ENCODE measurements at places on chromosomes 13 and 19.

- DNase-seq: no peak
Measured at GRCh38 chr13:27264181-27264580, 6.4 kb upstream of the RASL11A start.

DNA sequence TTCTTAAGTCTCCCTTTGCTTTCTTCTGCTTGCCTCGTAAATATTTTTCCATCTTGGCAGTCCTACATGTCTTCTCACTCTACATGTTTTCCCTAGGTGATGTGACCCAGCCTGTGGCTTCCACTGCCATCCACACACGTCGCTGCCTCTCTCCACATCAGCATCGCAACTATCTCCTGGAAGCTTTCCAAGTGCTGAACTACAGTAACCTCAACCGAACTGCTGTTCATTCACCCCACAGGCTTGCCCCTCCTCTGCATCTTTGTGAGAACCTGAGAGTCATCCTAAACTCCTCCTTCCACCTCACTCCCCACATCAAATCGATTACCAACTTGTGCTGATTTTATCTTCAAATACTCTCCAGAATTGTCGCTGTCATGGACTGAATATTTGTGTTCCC lies 41.2 kb upstream of the USPL1 start:
- no peak for DNase-seq

- DNase-seq: no peak
Measured at GRCh38 chr13:87666831-87667230, 4.3 kb upstream of the SLITRK5 start.

DNA sequence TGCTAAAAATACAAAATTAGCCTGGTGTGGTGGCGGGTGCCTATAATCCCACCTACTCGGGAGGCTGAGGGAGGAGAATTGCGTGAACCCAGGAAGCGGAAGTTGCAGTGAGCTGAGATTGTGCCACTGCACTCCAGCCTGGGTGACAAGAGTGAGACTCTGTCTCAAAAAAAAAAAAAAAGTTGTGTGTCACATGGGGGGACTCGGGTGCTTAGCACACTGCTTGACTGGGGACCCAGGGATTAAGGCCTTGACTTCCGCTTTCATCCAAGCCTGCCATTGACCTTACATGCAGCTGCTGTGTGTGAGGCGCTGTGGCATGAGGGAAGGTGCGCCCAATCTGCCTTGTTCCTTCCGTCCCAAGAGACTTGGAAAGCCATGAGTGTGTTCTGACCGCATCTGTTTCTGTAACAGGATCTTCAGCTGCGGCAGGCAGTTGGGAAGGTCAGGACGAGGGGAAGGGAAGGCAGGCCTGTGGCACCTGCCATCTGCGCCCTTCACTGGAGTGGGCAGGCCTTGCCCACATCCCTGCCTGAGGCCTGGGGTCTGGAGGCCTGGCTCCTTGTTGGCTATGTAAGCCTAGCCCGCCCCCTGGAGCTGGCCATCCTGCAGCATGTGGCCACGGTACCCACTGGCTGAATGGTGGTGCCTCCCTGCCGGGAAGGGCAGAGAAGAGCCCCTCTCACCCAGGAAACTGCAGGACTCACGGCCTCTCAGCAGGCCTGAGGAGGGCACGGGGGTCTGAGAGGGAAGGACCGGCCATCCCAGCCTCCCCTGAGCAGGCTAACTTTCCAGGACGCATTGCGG lies 23.0 kb downstream of the PPP1R37 start:
- DNase-seq: no peak

GRCh38 chr13:44155422-44156293 lies 218.0 kb upstream of the SERP2 start:
- DNase-seq: peak; percentile 31

GRCh38 chr19:49301165-49301865 lies 23.7 kb downstream of the SLC6A16 start:
- DNase-seq: peak; percentile 84

DNA sequence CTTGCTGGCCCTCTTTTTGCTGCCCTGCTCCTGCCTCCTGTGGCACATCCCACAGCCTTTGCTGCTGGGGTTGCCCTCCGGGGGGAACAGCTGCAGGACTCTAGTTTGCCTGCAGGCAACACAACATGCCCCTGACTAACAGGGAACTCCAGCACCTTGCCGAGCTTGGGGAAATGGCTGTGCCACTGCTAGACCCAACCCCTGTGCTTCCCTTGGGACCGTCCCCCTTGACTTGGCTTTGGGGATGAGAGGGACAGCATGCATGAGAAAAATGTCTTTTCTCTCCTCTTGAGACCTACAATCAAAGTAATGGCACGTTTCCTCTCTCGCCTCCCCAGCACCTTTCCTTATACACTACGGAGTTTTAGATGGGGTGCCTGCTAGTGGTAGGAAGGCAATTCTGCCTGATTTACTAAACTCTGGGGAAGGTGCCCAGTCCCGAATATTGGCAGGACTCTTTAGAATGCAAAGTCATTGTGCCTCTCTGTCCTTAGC lies 12.4 kb upstream of the VWA8 start:
- peak; percentile 44 for DNase-seq

GRCh38 chr13:60957816-60958215 lies 457.8 kb downstream of the PCDH20 start:
- no peak for DNase-seq

- DNase-seq: no peak
Measured at GRCh38 chr13:28528388-28528787, 33.5 kb upstream of the FLT1 start.

- DNase-seq: peak; percentile 71
Measured at GRCh38 chr19:30450100-30450499, 77.9 kb downstream of the ZNF536 start.

DNA sequence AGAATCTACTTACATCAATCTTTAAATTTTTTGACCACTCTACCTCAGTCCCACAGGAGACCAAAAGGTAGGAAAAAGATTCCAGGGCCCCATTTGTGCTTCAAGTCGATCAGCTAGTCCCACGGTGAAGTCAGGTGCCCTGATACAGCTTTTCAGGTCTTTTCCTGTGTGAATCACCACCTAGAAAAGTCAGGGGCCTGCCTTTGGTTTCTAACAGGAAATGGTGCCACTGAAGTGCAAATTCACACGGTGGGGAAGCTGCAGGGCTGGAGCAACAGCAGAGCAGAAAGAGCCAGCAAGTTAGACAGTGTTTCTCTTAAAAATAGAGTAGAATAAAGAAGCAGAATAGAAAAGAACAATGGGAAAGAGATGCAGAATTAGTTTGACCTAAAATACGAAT lies 107.5 kb downstream of the KLF12 start:
- no peak for DNase-seq

DNA sequence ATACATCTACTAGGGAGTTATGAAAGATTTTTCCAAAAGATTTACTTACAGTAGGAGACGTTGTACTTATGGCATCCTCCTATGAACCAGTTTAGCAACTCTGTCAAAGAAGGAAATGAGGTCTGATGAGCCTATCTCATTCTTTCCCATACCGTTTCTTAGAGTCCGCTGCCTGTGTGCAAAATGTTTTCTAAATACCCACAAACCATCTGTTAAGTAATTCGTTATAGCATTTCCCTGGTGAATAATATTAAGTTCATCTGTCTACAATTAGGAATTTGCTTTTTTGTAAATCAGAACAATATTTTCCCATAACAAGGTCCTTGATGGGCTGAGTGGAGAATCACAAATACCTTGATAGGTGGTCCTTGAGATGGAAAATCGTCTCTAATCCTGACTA lies 178.8 kb upstream of the TMTC4 start:
- no peak for DNase-seq

- DNase-seq: no peak
Measured at GRCh38 chr13:28423010-28423409, 71.9 kb downstream of the FLT1 start.

DNA sequence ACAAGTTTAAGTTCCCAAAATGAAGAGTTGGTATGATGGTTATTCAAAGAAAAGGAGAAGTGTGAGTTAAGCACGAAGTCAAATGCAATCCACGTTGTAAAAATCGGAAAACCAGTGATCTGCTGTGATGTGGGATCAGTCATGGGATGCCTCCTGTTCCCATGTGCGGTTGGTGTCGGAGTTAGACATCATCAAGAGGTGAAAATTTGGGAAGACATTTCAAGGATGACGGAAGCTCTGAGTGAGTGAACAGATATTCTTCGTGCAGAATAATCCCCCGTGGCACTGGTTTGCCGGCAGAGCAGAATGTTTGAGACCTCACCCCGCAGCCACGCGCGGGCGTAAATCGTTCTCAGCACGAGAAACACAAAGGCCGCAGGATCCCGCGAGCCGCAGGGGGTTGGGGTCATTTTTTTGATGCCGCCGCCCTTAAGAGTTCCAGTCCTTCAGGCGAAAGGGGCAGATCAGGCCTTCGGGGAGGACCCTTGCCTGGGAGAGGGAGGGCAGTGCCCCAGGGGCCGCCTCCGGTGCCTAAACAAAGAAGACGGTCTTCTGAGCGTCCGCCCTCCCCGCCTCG lies 13.7 kb upstream of the SOX1 start:
- peak; percentile 81 for DNase-seq

DNA sequence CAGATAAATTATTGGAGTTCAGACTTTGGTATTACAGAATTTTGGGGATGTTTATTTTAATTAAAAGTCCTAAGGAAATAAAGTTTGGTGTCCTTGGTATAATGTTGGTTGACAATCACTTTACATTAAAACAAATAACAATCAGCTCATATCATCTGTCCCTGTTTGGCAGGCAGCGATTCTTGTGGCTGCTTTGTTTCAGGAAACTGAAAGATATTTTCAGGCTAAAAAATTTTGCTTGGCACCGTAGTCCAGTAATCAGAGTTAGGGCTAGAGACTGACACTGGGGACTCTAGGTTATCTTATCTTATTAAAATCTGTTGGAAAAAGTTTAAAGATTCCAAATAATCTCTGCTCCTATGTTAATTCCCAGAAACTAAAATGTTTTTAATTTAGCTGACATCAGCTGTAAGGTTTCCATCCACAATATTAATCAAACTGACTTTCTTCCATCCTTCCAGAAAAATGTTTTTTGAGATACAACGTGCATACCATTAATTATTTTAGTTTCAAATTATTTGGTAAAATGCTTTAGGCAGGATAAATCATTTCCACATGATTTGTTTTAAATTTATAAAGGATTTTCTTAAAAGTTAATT lies 97.6 kb downstream of the ZIC5 start:
- DNase-seq: no peak

- no peak for DNase-seq
Measured at GRCh38 chr13:101486708-101487437, 34.4 kb downstream of the ITGBL1 start.

DNA sequence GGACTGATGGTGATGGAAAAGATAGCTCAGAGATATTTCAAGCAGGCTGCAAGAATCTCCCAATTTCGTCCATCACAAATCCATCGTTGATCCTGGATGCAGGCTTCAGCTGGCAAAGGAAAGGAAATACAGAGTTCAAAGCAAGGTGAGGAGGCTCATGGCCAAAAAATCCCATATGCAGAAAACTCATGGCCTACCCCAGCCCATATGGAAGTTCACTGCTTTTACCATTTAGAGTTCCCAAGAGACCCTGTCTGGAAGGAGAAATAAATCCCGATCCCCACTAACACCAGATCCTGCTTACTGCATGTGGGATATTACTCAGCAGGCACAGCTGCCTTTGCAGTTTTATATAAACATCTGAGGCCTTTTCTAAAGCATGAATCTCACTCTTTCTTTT lies 412.9 kb upstream of the SPRY2 start:
- DNase-seq: no peak

- peak; percentile 81 for DNase-seq
Measured at GRCh38 chr19:48190288-48190884, 19.9 kb downstream of the ZSWIM9 start.

DNA sequence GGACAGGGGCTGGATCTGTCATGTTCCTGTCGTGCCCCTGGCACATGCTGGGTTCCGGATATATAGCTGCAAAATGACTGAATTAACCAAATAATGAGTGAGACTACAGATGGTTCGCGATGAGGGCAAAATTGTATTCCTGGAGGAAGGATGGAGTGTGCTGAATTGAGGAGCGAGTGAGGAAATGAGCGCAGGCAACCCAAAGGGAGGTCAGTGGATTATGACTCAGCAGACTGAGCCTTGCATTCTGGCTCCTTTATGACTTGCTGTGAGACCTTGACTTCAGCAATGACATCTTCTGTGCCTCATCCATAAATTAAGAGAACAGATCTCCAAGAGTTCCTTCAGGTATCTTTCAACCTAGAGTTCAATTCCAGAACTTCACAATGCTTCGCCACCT lies 115.0 kb upstream of the CLDN10 start:
- DNase-seq: no peak

DNA sequence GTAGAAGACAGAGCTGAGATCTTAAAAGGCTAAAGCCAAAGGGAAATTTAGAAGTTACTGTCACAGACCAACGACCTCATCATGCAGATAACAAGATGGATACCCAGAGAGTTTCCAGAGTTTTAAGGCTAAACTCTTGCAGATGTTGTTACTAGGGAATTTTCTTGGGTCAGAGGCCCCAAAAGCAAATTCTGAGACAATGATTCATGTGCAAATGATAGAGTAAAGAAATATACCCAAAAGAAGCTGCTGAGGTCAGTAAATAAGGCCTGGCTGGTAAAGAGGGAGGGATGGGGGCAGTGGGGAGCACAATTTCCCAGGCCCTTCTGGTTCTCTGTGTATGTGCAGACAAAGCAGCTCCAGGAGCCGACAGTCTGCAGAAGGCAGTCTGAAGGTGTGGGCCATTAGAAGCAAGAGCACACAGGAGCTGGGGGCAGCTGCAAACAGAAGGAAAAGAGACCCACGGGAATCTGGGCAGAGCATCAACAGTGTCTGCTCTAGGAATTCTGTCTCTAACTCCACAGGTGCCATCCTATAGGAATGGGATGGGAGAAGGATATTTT lies 330.8 kb downstream of the TBC1D4 start:
- DNase-seq: no peak

DNA sequence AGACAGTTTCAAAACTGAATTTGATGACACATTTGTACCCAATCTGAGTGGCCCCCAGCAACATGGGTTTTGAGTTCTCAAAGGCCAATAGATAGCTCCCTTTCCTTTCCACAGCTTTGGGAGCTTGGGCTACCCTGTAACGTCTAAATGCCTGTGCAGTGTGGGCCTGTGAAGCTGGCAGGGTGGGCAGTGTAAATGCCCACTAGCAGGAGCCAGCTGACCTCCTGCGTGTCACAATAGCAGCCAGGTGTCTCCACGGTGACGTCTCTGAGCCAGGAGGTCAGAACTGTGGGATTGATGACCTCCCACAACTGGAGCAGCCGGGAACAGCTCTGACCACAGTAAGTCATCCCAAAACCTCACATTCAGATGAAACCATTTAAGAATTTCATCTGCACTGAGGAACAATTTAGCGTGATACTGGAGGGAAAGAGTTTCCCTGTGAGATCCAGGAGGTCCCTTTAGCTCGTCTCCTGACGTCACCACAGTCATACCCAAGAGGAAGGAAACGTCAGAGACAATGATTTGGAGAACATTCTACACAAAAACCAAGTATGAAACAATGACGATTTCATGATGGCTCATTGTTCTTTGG lies at the start of gene IPO5:
TSS of gene IPO5 (plus strand) at position 300 of the 595 bp plus-strand sequence. CDS start 23,022 bp downstream, outside the sequence.
- DNase-seq: no peak

DNA sequence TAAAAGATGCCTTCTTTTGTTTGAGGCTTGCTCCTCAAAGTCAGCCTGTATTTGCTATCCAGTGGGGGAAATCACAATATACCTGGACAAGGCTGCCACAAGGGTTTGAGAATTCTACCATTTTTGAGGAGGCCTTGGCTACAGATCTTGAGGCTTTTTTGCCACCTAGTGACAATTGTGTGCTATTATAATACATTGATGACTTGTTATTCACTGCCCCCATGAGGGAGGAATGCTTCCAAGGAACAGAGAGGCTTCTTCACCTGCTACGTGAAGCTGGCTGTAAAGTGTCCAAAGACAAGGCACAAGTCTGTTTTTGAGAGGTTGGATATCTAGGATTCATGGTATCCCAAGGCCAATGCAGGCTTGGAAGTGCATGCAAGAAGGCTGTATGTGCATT lies 72.5 kb downstream of the ZNF708 start:
- DNase-seq: peak; percentile 32

GRCh38 chr13:102128216-102128810 lies 273.5 kb downstream of the FGF14 start:
- no peak for DNase-seq

Data from neural progenitor cell (in vitro differentiated cells).